Stimulated activated CD8-positive, alpha-beta memory T cell treated with anti-CD3 and anti-CD28 coated beads, Interleukin-4, amount 100 ng/mL, for 4 hours (primary cell): ENCODE measurements at places on chromosomes 7 and 10.

DNA sequence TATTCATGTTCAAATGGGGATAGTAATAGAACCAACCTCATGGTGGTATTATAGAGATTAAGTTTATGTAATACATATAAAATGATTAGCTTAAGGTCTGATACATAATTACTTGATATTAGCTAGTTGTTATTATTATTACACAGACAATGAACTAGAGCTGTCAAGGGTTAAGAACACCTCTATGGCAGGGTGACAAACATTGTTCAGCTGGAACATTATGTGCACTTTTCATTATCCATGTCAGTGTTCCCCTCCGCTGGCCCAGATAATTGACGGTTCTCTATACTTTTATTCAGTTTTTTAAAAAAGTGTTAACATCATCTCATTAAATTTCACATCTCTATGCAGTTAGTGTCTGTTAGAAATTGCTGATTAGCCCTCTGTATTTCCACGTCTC lies 142.1 kb downstream of the CDK14 start:
- no peak for DNase-seq

DNA sequence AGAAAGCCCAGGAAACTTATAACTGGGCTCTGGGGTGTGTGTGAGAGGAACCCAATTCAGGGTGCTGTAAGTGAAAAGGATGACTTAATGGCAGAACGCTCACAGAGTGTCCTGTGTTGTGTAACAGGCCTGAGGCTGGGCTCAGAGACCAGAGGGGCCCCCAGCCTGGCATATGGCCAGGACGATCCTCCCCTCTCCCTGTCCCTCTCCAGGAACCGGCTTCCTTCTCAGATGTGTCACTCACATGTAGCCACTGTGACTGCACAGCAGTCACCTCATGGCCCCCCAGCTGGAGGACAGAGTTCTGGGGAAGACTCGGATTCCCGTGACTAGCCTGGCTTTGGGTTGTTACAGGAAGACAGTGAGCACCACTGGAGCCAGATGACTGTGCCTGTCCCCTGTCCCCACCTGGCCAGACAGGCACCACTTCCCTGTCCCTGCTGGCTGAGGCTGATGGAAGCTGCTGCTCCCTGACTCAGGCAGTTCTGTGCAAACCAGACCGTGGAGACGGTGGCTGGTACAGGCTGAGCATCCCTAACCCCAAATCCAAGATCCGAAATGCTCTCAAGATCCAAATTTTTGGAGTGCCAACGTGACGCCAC lies 220.5 kb downstream of the MLLT10 start:
- DNase-seq: no peak

GRCh38 chr10:76209135-76209534 lies 777.7 kb downstream of the LRMDA start:
- no peak for DNase-seq

DNA sequence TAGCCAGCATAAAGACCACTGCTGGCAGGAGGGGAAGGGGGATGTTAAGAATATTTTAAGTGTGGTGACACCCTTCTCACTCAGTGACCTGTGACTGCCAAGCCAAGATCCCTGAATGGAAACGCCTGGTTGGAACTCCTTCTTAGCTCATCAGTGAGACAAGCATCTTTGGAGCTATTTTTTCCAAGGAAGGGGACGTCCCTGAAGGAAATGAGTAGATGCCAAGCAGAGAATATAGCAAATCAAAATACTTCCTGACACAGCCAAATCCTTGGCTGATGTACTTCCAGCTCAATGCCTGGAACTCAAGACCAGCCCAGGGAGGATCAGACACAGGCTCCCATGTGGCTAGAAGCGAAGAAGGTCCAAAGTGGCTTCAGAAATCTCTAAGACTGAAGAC lies 82.2 kb downstream of the SORBS1 start:
- no peak for DNase-seq

- no peak for DNase-seq
Measured at GRCh38 chr7:1284743-1285458, 52.2 kb downstream of the UNCX start.

- no peak for DNase-seq
Measured at GRCh38 chr10:6008497-6009142, 31.3 kb upstream of the IL15RA start.

GRCh38 chr10:117784776-117785175 lies 242.2 kb downstream of the EMX2 start:
- DNase-seq: no peak

- DNase-seq: no peak
Measured at GRCh38 chr10:116169782-116170445, 103.1 kb downstream of the GFRA1 start.

DNA sequence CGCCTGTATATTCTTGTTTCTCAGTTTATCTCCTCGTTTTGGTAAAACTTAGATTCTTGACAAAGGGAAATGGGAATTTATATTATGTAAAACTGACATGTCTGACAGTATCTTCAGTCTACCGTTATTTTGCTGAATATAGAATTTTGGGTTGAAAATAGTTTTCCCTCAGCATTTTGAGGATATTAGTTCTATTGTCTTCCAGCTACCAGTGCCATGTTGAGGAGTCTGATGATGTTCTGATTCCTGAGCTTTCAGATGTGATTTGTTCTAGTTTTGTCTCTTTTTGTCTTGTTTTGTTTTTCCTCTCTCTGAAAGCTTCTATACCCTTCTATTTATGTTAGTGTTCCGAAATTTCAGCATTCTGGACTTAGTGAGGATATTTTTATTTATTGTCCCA lies 8.0 kb upstream of the PRKAR2B start:
- no peak for DNase-seq

- no peak for DNase-seq
Measured at GRCh38 chr7:80134536-80135308, at the start of gene GNAI1. TSS of gene GNAI1 (plus strand) at chr7:80134831. CDS start at chr7:80135161, 330 bp downstream.

DNA sequence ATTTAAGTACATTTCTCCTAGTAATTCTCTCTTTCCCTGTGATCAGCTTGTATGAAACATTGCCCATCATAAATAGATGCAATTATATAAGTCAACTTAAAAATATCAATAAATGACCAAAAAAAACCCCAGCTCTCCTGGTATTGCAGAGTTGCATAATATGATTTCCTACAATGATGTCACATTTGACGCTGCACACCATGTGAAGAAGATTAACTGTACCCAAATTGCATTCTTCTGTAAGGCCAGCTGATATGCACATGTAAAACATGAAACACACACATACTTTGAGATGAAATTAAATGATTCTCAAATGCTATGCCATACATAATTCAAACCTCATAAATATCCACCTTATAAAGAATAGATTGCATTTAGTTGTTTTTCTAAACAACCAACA lies 115.5 kb downstream of the AGMO start:
- DNase-seq: no peak
